Myocyte (in vitro differentiated cells): ENCODE measurements at places on chromosomes 1 and 21.

DNA sequence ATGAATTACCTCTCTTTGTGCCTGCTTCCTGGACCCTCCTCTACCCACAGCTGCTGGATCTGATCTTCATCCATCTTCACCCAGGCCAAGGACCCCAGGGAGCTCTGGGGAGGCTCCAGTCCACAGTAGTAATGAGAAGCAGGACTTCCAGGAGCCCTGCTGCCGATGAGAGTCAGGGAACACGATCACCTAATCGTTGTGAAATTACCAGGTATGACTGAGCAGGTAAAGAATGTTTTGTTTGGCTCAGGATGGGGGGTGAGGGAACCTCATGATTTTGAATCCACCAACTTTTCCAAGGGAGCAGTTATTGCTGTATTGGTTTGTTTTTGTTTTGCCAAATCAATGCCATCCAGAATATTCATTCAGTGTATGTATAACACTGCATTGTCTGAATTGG lies 454.0 kb downstream of the PLPP3 start:
- DNase-seq: no peak

DNA sequence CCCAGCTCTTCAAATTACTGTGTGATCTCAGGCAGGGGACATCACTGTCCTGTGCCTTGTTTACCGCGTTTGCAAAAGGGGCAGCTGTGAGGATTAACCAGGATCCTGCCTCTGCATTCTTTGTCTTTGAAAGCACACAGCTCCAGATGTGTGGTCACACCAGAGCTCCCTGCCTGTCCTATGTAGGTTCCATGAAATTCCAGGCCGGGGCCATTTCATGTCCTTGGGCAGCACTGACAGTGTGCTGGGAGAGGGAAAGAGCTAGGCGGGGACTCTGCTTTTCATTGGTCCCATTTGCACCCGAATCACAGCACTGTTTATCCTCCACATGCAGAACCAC lies 42.2 kb upstream of the SELENON start:
- DNase-seq: no peak

GRCh38 chr1:156129687-156130577 lies 15.4 kb downstream of the LMNA start:
- peak; percentile 96 for DNase-seq

DNA sequence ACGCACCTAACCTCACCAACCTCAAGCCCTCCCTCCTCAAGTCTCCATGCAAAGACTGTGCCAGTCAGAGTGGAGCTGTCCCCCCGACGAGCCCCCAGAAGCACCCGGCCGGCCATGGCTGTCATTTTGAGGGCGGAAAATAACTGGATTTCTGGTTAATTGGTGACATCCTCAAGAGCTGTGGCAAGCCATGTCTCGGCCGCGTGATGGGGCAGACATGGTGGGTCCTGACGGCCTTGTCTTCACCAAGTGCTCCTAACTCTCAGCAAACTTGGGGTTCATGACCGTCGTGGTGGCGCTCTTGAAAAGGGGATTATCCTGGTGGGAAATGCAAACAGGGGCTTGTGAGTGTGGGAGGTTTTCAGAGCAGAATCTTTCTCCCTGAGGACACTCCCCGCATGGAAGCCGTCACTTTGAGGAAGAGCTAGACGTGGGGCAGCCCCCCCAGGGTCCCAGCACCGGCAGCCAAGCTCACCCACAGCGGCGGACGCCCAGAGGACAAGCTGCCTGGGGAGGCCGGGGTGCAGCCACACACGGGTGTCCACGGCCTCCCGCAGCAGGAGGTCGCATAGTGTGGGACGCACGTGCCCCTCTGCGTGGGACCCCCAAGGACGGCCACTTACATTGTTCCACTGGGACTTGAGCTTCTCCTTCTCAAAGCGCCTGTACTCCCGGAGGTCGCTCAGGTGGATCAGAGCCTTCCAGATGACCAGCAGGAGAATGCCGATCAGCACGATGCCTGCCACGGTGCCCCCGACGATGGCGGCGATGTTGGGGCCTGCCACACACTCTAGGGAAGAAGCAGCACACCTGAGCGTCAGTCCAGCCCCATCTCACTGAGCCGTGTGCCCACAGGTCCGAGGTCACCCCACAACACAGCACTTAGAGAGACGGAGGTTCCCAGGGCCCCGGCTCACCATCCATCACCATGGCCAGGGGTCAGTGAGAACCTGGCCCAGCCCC lies 12.9 kb upstream of the PTTG1IP start:
- no peak for DNase-seq

DNA sequence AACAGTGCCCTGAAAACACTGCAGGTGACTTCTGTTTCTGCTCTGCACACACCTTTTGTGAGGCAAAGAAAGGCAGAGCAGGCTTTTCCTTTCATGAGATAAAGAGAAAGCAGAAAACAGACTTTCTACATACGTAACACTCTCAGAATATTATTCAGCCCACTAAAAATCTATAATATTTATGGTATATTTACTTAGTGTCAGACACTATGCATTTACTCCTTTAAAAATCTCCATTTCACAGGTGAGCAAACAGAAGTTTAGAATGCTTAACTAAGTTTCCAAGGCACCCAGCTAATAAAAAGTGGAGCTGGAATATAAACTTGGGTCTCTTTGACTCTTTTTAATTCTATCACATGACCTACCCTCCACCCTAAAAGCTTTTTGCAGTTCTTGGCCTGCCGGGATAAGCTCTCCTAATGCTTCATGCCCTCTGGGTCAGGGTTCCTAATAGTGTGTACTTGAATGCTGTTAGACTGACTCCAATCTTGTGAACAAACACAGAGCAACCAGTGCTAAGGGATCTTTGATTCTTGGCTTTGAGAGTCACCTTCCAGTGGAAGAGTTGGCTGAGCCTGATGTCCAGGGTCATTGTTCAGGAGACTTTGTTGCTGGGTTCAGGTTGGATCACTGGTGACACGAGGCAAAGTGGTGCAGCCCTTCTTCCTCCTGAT lies 27.2 kb downstream of the PROK1 start:
- DNase-seq: no peak

- DNase-seq: peak; percentile 91
These were observed 24.7 kb downstream of the SCCPDH start for GRCh38 chr1:246748867-246749266.

DNA sequence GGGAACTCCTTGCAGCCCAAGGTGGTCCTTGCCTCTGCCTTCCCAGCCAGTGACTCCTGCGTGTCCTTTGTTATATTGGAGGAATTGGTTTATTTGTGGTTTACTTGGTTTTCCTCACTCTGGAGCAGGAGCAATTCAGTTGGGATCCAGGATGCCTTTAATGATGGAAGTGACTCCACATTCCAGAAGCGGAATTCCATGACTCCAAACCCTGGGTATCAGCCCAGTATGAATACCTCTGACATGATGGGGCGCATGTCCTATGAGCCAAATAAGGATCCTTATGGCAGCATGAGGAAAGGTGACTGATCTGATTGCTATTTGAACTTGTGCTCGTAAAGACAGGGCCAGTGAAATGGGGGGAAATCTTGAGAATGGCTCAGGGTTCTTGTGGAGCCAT lies 15.1 kb upstream of the PIGV start:
- DNase-seq: peak; percentile 87

- peak; percentile 78 for DNase-seq
These were observed 62.0 kb upstream of the MACF1 start for GRCh38 chr1:39142401-39143060.

GRCh38 chr1:46812065-46812963 lies 13.5 kb downstream of the CYP4B1 start:
- DNase-seq: no peak

DNA sequence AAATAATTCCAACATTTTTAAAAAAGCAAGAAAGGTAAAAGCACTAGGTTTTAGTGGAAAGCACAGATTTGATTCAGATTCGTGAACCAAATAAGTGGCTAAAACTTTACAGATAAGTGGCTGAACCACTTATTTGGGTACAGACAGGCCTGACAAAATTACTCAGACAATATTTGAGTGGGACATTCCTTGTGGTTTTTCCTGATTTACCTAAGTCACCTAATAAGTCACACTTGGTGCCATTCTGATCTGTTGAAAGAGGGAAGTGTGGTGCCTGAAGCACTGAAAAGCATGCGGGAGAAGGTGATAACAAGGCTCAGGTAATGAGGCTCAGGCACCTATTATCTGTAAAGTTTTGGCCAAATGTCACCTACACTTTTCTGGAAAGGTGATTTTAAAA lies 81.6 kb upstream of the CD55 start:
- no peak for DNase-seq

GRCh38 chr1:228972576-228972975 lies 237.3 kb downstream of the RHOU start:
- DNase-seq: no peak
